ENCODE measurements at places on chromosomes 1 and 21.

DNA sequence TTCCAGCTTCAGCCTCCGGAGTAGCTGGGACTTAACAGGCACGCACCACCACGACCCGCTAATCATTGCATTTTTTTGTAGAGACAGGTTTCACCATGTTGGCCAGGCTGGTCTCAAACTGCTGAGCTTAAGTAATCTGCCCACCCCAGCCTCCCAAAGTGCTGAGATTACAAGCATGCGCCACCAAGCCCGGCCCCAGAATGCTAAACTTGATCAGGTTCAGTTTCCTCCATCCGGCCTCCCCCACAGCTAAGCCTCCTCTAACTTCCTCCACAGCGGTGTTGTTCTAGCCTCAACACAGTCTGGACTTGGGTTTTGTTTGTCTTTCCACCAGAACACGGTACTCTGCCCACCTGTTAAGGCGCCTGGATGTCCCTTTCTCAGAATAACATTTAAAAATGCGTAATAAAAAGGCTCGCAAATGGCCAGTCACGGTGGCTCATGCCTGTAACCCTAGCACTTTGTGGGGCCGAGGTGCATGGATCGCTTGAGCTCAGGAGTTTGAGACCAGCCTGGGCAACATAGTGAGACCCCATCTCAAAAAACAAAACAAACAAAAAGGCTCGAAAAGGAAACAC is 2.4 kb downstream of the PARP1 start:
- no peak for DNase-seq

DNA sequence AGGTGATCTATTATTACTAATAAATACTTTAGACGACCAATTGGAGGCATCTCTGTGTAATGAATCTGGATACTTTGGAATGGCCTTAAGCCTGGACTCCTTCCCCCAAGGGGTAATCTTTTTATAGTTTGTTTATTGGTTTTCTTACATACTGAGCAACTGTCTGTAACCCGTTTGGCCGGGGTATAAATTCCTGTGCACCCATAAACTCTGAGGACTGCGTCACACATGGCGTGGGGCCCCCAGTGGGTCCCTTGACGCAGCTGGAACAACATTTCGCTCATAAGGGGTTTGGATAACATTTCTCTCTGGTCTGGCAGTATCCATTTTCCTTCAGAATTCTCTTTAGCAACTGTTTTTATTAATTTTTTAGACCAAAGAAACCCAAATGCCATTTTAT is 26.5 kb downstream of the SCCPDH start:
- DNase-seq, result no peak

- no peak for DNase-seq
Observed at GRCh38 chr1:228752675-228753265, 17.5 kb downstream of the RHOU start.

- no peak for DNase-seq
Observed at GRCh38 chr1:206066479-206067171, 13.7 kb downstream of the RHEX start.

DNA sequence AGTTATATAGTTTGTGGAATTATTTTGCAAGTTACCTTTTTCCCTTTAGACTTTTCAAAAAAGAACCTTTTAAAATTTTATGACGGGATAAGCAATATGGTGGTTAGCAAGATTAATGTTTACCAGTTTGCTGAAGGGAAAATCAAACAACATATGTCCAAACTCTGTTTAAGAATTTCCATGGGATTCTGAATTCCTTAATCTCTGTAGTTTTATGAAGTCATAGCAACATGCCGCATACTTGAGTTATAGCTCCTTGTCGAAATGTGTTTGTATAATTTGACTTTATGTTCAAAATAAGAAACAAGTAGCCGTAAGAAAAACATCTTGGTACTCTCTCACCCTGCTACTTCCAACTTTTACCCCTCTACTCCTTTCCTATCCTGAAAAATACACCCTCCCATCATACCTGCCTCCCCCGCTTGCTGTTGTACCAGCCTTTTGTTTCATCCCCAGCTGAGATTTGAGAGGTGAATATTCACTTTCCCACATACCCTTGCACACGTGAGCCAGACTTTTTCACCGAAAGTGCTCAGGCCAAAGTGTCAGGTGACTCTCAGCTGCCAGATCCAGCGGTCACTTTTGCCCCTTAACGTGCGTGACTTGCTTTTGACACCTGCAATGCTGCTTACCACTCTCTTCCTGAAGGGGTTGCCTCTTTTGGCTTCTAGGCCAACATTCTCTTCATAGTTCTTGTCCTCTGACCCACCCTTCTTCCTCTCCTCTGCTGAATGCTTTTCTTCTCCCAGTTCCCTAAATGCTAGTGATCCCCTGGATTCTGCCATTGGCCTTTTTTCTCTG is 83.5 kb upstream of the ZNF326 start:
- no peak for DNase-seq

DNA sequence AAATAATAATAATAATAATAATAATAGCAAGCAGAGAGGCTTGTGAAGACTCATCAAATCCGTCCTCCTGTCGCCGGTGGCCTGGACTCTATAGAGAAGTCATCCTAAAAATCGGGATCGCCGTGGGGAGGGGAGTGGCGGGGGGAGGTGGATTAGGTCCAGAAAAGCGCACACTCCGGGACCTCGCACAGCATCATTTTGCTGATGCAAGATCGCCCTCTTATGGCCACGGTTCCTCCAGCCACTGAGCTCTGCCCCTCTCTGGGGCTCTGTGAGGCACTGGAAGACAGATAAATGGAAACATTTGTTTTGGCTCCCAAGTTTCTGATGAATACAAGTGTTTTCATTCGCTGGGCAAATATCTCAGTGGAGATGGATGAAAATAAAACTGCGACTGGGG is 612.0 kb downstream of the MATN1 start:
- peak; percentile 42 for DNase-seq

DNA sequence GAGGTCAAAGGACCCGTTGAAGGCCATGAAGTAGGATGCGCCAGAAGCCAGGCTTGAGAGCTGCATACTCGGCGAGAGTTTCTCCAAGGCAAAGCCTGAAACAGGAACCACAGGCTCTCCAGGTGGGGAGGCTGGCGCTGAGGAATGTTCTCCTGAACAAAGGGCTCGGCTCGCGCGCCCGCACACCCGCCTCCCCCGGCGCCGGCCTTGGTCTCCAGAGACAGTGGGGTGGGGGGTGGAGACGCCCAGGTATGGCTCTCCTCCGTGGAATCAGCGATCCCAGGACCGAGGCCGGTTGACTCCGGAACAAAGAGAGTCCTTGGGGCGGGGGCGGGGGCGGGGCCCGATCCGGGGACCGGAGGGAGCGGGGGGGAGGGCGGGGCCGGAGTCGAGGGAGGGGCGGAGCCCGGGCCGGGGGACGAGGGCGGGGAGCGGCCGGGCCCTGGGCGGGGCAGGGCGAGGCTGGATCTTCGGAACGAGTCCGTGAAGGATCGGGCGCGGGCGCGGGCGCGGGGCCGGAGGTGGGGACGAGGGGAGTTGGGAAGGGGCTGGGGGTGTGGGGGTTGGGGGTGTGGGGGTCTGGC is 85.0 kb downstream of the NKAIN1 start:
- peak; percentile 64 for DNase-seq

GRCh38 chr21:29342363-29342957 is 43.7 kb downstream of the BACH1 start:
- peak; percentile 91 for DNase-seq

DNA sequence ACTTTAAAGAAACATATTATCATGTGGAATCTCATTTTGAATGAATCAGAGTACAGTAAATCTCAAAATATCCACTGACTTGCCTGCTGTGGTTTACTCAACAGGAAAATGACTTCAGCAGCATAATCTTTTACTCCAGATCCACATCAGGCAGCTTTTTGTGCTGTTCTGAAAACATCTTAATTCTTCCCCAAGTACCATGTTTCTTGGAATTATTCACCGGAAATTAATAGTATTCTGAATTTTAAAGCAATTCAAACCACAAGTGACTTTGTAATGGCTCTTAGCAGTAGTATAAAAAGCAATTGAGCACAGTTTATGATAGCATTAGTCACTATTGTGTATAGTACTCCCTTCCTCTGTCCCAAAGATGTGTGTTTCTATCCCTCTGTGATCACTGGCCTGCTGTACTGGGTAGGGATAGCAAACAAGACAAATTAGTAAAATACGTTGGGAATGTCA is 64.2 kb upstream of the ERRFI1 start:
- DNase-seq, result peak; percentile 95

- DNase-seq, result no peak
Observed at GRCh38 chr1:55580845-55581332, 365.7 kb upstream of the USP24 start.

- DNase-seq, result peak; percentile 89
Observed at GRCh38 chr1:53196485-53197290, at the start of gene CPT2. CPT2 (plus strand) TSS chr1:53196824; CDS start chr1:53196944, 120 bp downstream.

DNA sequence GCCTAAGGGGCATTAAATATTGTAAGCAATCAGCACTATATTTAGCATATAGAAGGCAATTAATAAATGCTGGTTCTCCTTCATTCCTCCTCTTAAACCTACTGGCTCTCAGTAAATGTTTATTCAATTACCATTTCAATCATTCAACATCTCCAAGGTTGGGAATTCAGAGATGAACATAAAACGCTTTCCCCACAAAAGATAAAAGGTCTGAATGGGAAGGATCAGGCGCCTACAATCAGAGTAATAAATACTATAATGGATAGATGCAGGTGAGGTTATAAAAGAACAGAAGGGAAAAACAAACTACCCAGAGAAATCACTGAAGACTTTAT is 407 bp upstream of the KTI12 start:
- no peak for DNase-seq

GRCh38 chr21:16422702-16423101 is 692.9 kb downstream of the USP25 start:
- no peak for DNase-seq

DNA sequence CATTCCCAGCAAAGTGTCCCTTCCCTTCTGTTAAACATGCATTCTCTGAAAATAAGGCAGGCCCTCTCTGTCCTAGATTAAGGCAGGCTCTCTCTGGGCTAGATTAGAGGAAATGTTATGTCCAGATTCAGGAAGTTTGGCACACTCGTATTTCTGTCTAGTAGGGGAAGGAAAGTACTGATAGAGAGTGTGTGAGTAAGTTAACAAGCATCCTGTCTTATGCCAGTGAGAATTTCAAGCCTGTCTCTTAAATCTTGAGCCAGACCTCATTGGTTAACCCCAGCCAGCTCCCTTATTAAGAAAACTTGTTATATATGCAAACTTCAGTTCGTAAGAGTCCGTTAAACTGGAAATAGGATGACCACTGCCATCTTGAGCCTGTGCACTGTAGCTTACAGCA is 31.6 kb downstream of the IGSF5 start:
- peak; percentile 64 for DNase-seq

- peak; percentile 81 for DNase-seq
Observed at GRCh38 chr1:234610061-234610665, at the start of gene IRF2BP2. IRF2BP2 (minus strand) TSS chr1:234610178; CDS start chr1:234609494, 684 bp downstream.

- no peak for DNase-seq
Observed at GRCh38 chr1:15245593-15246360, 1.2 kb upstream of the FHAD1 start.

GRCh38 chr1:219560856-219561255 is 52.0 kb downstream of the ZC3H11B start:
- DNase-seq, result no peak

DNA sequence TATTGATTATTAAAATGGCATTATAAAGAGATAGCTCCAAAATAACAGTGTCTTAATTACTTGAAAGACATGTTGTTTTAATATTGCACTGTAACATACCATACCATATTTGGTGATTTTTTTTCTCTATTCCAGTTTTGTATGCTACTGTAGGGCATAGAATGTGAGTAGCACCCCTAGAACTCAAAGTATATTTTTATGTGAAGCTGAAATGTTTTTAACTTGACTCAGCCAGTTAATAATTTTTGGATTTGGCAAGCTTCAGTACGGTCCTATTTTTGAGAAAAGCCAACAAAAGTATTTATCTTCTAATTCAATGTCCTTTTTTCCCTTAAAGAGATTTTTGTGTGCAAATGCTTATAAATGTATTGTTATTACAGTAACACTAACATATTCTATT is 593.8 kb downstream of the USP25 start:
- DNase-seq, result no peak

- no peak for DNase-seq
Observed at GRCh38 chr1:240242601-240243144, 151.0 kb downstream of the FMN2 start.
